ENCODE measurements at places on chromosomes 13 and 19. TPM values are rescaled to one million over a fixed set of nuclear protein-coding genes. Genes with fewer than 3 reads are reported as not detected.
A peak's percentile ranks its signal among the peaks of the same experiment; 100 is the strongest.

DNA sequence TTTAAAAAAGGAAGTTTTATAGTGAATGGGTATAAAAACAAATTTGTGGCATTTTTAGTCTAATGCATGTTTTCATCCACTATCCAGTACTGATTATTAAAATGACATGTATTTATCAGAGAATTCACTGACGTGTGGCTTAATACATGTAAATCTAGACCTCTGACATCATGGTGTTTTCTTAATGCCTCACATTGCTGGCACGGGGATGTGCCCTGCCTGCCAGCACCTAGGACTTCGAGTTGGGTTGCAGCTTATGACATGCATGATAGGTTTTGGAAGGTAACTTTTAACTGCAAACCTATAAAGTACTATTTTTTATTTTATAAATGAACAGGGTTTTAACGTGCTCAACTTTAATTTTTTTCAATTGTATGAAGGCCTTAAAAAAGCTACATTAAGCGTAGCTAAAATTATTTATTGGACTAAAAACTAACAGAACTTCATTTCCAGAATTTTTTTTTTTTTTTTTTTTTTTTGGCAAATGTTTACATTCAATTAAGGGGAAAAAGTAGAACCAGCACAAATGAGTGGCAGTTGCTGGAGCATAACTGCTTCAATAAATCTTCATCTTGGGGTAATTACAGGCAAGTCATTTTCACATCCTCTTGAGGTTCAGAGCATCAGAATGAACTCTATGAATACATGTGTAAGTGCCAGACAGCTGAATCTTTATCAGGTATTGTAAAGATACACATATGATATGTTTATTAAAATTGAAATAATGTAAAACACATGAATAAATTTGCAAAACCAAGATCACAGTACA, 16.3 kb downstream of the METTL21C start:
- no peak for DNase-seq

DNA sequence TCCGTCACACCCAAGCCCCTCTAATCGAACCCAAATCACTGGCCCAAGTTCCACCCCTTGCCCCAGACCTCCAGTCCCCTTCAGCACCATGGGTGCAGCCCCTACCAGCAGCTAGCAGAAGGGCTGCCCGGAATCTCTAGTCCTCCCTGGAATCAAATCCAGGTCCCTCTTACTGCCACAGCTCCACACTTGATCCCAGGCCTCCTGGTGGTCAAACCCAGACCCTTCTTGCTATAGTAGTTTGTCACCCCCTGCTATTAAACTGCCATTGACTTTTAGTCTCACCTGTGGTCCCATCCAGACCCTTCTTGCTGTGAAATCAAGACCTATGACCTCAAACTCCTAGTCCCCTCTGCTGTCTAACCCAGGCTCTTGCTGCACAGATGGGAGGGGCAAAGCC, 8.7 kb downstream of the HIPK4 start:
- DNase-seq: no peak

- DNase-seq: peak; percentile 84
These were observed 2.6 kb upstream of the JUNB start for GRCh38 chr19:12788682-12789097.

DNA sequence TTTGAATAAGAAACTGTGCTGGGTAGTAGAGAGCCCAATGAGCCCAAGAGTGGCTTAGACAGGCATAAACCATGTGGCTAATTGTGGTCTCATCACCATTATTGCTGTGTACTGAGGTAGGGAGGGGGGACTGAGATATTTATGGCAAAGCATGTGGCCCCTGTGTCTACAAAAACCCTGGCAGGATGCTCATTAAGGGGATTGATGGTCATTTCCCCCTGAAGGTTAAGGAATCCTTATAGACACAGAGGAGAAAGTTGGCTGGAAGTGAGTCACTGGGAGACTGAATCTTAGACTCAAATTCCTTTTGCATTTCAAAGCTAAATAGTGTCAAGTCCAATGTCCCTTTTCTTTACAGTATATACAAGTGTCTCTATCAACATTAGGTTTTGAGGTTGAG, 9.8 kb upstream of the DACT3 start:
- DNase-seq: no peak

DNA sequence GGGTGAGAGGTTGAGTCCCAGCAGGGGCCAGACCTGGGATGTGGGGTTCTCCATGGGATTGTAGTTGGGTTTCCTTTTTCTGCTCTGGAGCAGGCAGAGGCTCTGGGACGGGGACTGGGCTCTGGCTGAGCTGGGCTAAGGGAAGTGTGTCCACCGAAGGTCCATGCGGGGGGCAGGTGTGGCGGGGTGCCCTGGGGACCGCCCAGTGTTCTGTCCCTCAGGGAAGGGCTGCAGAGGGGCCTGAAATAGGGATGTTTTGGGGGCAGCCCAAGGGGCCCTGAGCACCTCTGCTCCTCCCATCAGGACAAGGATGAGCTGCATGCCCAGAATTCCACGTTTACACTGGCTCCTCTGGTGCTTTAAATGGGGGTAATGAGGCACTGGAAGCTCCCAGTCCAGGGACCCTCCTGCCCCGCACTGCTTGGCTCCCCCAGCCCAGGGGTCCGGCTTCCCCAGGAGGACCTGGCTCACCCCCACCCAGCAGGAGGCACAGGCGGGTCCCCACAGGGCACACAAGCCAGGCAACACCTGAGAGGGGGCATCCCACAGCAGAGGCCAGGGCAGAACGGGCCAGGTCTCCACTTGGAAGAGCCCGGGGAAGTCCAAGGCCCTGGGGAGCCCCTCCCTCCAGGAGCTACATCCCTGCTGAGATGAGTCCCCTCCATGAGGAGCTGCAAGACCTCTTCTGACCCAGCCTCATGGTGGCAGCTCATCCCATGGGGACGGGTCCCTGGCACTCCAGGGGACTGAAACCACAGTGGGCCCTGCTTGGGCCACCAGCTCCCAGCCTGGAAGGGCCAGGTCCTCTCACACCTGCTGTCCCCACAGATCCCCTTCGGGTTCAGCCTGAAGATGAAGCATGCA, 14.7 kb upstream of the ZNF14 start:
- DNase-seq: no peak

DNA sequence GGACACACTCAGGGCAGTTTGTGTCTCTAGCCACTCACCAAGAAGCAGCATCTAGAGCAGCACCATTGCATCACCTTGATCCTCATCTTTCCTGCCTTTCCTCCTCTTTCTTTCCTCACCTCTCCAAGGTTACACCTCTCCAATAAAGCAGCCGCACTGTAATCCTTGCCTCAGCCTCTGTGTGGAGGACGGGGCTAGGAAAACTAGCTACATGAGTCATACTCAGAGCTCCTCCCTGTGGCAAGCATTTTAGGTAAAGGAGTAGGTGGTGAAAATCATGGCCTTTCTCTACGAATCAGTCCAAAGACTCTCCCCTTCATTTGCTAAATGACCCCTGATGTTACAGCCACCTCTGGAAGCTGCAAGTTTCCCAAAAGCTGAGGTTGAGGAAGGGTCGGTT, 108.9 kb downstream of the DNAJC15 start:
- DNase-seq: peak; percentile 21

Gene LSR
- 10.4 TPM for polyA plus RNA-seq

Gene LILRA5
- 0.37 TPM for polyA plus RNA-seq
